Peyer's patch (tissue), 4 donors: ENCODE measurements at places on chromosomes 5 and 9. TPM values are rescaled to one million over a fixed set of nuclear protein-coding genes. Genes with fewer than 3 reads are reported as not detected.

HSD17B3 gene
- total RNA-seq: 2.0 TPM

SMAD5 gene
- total RNA-seq: 21.9 TPM

DNA sequence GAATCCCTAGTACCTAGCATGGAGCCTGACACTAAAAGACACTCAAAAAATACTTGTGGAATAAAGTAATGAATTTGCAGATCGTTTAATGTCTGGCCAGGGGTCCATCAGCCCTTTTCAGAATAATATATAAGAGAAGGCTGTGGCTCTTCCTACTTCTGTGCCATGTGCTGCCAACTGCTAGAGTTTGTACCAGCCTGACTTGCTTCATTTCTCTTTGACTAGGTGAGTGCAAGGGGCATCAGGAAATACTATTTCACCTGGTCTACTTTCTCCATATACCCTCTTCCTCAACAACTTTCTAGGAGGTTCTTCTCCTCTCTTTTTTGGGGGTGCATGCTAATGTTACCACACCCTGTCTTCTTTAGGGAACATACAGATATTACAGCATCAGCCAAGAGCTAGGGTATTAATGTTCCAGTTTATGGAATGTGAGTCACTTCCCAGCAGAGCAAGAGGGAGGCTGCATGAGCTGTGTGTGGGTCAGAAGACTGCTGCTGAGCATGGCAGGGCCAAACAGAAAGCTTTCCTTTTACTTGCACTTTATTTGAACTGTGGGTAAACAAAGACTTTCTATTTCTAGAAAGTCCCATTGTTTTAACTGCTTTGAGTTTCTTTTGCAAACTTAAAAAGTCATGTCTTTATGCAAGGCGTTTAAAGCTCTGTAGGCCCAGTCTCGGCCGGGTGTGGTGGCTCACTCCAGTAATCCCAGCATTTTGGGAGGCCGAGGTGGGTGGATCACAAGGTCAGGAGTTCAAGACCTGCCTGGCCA, 158.9 kb downstream of the ADAMTSL1 start:
- DNase-seq: no peak

GRCh38 chr9:130659699-130660248, 4.6 kb upstream of the PRDM12 start:
- DNase-seq: no peak

DNA sequence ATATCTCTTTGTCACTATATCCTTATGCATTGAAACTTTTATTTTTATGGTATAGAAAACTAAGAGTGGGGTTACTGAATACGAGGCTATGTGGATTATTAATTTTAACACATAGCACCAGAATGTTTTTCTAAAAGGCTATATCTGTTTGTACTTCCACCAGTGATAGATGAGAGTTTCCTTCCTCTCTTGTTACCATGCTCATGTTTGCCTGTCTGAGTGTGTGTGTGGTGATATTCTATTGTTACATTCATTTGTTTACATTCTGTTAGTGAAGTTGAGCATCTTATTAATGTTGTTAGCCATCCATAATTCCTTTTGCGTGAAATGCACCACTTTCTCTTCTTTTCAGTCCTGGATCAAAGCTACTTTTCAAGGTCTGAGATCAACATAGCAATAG, 54.1 kb upstream of the ALDH1A1 start:
- no peak for DNase-seq

DNA sequence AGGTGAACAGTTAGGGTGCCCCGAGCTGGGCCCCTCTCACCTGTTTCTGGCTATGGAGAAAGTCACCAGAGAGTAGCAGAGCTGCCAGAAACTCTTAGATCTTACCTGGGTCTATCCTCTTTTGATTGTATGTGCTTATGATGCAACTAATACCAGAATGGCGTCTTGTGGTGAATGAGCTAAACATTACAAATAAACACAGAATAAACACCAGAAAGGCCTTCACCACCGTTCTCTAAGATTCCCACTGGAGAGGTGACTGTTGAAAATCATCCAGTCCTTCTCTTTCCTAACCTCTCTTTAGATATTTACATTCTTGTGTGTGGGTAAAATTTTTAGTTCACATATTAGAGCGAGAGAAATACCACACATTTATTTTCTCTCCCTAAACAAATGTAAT, 241.7 kb upstream of the GAS1 start:
- DNase-seq: no peak
